HFFc6 (cell line): ENCODE measurements at places on chromosomes 12 and 14. TPM values are rescaled to one million over a fixed set of nuclear protein-coding genes. Genes with fewer than 3 reads are reported as not detected.

DNA sequence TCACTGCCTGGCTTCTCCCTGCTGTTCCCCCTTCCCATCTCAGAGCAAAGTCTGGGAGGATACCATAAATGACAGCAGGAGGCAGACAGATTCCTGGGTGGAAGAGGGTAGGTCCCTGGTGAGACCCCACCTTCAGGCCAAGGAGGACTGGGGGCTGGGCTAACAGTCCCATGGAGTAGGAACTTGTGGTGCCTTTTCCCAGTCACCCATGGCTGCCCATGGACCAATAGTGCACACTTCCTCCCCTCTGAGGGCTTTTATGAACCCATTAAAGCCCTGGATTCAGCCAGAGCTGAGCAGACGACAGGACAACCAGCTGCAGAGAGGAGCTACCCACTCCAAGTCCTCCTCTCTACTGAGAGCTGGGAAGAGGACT lies 36.6 kb upstream of the OR5AU1 start:
- DNase-seq, result no peak
- no peaks in the 10 kb centered on the region for H3K36me3 ChIP-seq
- peak overlapping the region; percentile 64 for H3K4me3 ChIP-seq
- peaks cover 12% of the 10 kb centered on the region for H3K27me3 ChIP-seq
- 0 out of 2 replicates have a peak, but pooled peaks cover 5% of the 10 kb centered on the region for H3K4me1 ChIP-seq

GLIPR1L2 gene
- total RNA-seq, result 0.19 to 1.3 TPM (median 0.34 TPM) in 3 replicates

DNA sequence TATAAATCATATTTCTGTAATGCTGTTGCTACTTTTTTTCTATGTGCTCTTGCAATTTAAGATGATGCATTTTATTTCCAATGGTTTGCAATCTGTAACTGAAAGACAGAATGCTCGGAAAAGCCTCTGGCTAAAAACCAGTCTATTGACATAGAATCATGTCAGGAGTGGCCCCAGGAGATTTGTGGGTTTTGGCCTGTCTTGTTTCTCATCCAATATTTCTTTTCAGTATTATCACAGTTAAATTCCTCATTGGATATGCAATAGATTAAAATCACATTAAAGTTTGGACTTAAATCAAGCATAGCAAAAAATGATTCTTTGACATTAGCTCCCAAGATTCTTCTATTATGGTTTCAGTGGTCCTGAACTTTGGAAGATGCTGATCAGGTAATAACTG lies 19.1 kb upstream of the SLC38A2 start:
- no peaks in the 10 kb centered on the region; the same call in 1 of the 2 replicates for H3K27me3 ChIP-seq
- no peak for DNase-seq
- H3K4me1 ChIP-seq, result peaks cover 69% of the 10 kb centered on the region
- H3K4me3 ChIP-seq, result no peak overlapping the region
- no peak overlapping the region for H3K27ac ChIP-seq

- peaks cover 3% of the 10 kb centered on the region for H3K27me3 ChIP-seq
- H3K4me1 ChIP-seq, result no peaks in the 10 kb centered on the region
- H3K36me3 ChIP-seq, result peaks cover 4% of the 10 kb centered on the region; the same call in 1 of the 2 replicates
- no peak for DNase-seq
These were observed 2.2 kb downstream of the PDZRN4 start for GRCh38 chr12:41190338-41190737.

DNA sequence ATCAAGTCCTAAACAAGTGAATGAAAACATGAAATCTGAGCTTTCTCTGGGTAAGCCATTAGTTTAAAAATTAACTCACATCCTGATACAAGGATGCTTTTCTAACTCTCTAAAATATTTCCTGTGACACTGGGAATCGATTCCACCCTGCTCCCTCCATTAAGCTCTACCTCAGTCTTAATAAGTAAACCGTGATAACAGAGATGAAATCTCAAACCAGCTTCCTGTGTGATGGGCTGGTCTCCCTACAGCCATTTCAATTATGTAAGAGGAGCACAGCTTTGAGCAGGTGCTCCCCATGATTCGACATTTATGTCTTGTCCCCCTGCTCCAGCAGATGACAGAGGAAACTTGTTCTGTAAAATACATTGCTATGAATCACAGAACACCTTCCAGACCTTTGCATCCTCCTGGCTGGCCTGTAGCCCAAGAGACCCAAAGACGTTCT lies 59.0 kb downstream of the GAS2L3 start:
- H3K4me3 ChIP-seq, result no peak overlapping the region
- H3K27ac ChIP-seq, result no peak overlapping the region; the same call in 1 of the 2 replicates
- H3K4me1 ChIP-seq, result no peaks in the 10 kb centered on the region
- H3K27me3 ChIP-seq, result no peaks in the 10 kb centered on the region; the same call in 1 of the 2 replicates
- no peak for DNase-seq
- no peaks in the 10 kb centered on the region for H3K36me3 ChIP-seq
